ENCODE measurements at places on chromosomes 7 and 10.

DNA sequence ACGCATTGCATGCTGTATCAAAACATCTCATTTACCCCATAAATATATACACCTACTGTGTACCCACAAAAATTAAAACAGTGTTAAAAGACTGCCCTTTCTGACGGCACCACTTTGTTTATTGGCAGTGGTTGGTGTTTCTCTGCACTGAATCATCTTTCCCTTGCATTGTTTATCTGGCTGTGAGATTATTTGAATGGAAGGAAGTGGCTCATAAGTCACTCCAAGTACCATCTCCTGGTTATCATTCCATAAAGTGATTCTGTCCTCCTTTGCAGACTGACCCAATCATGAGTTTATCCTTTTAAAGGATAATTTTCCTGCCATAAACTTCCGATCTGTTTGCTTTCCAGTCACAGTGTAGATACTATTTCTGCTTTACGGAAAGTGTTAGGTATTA is 183.8 kb downstream of the CAMK1D start:
- DNase-seq = no peak

GRCh38 chr10:124065382-124066125 is 27.8 kb downstream of the CHST15 start:
- DNase-seq = no peak

DNA sequence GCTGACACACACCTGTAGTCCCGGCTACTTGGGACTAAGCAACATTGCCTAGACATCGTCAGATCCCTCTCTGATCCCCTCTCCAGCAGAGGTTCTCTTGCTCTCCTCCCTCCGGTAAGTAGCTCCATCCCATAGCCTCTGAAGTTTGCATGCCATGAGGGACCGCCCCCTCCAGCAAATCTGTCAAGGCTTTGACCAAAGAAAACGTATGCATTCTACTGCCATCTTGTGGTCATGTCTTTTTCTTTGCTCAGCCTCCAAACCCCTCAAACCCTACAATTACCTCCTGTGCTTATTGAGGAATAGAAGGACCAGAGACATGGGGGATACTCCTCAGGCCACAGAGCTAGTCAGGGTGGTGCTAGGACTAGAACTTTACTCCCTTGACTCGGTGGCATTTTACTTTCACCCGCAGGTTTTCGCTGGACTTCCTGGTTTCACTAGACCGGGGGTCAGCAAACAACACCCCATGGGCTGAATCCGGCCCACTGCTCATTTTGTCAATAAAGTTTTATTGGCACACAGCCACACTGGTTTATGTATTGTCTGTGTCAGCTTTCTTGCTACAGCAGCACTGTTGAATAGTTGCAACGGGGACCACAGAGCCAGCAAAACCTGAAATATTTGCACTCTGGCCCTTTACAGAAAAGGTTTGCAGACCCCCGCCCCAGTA is 202.6 kb upstream of the FOXK1 start:
- DNase-seq = no peak

DNA sequence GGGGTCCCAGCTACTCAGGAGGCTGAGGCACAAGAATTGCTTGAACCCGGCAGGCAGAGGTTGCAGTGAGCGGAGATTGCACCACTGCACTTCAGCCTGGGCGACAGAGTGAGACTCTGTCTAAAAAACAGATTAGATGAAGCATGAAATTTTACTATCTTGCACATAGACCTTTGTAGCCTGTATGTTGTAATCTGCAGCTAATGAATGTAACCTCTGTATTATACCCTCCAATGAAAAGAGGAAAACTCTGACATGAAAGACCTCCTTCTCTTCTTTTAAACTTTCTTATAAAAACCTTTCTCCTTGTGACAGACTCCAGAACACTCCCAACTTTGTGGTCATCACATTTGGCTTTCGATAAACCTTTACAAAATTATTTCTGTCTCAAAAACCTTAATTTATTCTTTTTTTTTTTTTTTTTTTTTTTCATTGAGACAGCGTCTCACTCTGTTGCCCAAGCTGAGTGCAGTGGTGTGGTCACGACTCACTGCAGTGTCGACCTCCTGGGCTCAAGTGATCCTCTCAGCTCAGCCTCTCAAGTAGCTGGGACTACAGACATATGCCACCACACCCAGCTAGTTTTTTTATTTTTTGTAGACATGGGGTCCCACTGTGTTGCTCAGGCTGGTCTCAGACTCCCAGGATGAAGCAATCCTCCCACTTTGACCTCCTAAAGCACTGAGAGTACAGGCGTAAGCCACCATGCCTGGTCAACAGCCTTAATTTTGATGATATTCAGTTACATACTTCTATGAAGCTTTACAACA is 97.4 kb downstream of the SVOPL start:
- no peak for DNase-seq

DNA sequence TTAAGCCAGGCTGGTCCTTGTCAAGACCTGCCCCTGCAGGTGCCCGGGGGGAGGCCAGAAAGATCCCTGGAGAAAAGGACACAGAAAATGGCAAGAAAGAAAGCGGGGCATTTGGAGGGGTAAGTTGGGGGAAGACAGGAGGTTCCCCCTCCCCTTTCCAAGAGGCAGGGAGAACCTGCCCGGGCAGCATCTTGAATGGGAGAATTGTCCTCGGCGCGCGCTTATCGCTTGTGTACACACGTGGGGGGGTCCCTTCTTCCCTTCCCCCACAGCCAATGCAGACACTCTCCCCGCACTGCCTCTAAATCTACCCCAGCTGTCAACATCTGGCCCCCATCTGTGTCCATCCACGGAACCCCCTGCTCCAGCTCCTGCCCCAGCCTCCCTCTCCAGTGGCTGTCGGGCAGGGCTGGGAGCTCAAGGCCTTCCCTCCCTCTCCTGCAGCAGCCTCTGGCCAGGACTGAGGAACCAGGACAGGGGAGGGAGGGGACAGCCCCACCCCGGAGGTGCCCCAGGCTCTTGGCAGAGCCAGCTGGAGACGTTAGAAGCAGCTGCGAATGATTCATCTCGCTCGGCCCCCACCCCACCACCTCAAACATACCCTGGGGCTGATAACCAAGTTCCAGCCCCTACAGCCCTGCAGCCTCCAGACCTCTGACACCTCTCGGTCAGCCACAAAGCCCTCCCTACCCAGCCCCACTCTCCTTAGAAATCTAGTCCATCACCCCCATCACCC is 25.3 kb downstream of the EPHB4 start:
- DNase-seq = no peak

DNA sequence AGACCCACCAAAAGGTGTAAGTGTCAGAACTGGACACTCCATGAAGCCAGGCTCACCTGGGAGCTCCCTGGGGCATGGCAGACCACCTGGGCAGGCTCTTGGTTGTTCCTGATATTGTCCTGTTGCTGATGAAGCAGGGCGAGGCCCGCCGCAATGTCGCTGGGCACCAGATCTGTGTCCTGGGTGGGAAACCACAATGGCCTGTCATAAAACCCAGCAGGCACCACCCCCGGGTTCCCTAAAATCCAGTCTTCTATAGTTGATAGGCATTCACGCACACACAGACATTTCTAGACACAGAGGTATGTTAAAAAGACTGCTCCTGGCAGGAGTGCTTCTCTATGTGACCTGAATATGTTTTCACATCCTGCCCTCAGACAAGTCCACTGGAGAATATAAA is 15.0 kb downstream of the DAGLB start:
- no peak for DNase-seq

DNA sequence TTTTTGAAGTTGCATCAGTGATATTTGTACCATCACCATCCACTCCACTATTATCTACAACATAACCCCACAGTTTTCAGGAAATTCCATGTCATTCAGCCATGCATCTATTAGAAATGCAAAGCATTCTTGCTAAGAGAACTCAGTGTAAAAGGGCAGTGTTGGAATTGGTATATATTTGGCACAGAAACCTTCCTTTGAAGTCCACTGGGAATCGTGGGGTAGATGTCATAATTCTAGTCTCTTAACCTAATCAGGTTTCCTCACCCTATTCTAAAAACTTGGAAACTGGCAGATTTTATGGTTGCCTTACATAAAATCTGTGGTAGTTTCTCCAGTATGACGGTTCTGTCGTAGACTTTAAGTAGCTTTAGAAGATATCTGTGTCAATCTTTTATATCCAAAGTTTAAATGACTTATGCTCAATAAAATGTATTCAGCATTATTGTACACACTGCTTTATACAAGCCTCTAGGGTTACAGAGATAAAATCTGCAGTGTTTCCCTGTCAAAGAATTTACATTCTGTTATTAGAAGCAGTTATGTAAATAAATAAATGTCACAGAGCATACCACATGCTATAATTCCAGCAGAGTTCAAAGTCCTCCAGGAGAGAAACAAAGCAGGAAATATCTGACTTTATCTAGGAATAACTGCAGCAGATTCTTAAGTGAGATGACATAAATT is 704.4 kb upstream of the CELF2 start:
- no peak for DNase-seq

GRCh38 chr7:41037691-41038090 is 665.2 kb downstream of the INHBA start:
- no peak for DNase-seq

GRCh38 chr7:105674200-105674920 is 93.1 kb upstream of the EFCAB10 start:
- no peak for DNase-seq

- no peak for DNase-seq
Observed at GRCh38 chr10:122849900-122850605, 4.4 kb upstream of the CUZD1 start.

- no peak for DNase-seq
Observed at GRCh38 chr7:99190359-99191009, 17.4 kb downstream of the KPNA7 start.

GRCh38 chr7:132755538-132756483 is 179.5 kb upstream of the PLXNA4 start:
- no peak for DNase-seq

GRCh38 chr10:49605939-49606509 is 4.1 kb upstream of the SLC18A3 start:
- DNase-seq = no peak

- no peak for DNase-seq
Observed at GRCh38 chr10:34494012-34494411, 321.1 kb downstream of the PARD3 start.

DNA sequence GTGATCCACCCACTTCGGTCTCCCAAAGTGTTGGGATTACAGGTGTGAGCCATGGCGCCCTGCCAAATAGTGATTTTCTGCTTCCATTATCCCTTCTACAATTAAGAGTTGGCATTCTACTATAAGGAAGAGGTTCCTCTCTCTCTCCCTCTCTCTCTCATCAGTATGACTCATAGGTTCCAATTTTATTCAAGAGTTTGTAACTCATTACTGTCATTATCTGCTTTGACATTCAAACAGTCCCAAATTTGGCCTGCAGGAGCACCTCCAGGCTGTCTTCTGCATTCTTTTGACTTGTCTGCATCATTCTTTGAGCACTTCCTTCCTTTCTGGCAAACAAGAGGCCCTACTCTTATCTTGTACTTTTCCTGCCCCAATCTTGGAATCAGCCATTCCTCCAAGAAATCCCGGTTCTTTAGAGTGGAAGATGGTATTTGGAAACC is 33.2 kb upstream of the CALU start:
- DNase-seq = no peak

GRCh38 chr10:31381766-31382316 is 62.8 kb downstream of the ZEB1 start:
- DNase-seq = no peak

GRCh38 chr7:98591926-98592325 is 25.2 kb upstream of the NPTX2 start:
- no peak for DNase-seq

DNA sequence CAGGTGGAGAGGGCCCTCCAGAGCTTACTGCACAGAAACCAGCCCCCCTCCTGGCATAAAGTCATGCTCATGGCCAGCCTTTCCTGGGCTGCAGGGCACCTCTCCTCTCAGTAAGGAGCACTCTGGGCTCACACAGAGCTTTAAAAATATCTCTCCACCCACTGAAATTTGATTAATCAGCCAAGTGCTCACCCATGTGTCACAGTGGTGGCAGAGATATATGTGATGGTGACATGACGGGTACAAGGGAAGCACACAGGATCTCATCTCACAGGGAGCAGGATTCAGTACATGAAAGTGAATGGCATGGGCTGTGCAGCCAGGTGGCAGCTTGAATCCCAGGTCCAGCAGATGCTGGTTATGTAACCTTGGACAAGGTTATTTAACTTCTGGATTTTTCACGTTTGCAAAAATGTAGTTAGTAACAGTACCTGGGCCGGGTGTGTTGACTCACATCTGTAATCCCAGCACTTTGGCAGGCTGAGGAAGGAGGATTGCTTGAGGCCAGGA is 144.8 kb downstream of the CALN1 start:
- DNase-seq = no peak

- no peak for DNase-seq
Observed at GRCh38 chr7:18228686-18229085, 201.0 kb upstream of the PRPS1L1 start.

GRCh38 chr10:112332509-112333228 is 41.2 kb upstream of the ACSL5 start:
- no peak for DNase-seq

DNA sequence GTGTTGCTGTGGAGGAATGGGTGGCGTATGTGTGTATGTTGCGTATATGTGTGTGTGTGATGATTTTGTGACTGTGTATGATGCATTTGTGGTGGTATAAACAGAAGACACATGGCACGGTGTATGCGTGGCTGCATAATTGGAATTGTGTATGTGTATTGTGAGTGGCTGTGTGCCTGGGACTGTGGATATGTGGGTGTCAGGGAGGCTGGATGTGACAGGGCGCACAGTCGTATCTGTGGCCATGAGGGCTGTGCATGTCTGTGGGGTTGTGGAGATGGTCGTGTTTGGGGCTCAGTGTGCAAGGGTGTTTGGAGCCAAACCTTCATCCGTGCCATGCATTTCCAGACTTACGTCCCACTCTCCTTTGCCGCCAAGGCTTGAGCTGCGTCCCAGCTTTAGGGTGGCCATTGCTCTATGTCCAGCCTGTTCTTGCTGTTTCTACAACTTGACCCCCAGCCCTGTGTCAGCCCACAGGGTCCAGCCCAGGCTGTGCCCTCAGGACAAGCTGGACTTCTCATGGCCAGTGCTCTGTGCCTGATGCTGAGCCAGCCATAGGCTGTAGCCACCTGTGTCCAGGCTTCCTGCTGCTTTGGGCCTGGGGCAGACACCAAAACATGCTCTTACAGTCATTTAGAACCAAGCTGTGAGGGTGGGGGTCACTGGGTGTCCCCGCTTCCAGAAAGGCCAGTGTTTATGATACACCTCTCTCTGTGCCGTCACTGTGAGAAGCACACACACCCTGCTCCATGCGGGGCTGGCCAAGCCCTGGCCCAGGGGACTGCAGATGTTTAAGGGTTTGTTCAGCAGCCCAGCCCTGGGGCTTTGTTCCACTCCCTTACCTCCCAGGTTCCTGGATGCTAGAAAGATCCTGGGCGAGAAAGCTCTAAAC is 127.6 kb downstream of the NEURL1 start:
- no peak for DNase-seq

DNA sequence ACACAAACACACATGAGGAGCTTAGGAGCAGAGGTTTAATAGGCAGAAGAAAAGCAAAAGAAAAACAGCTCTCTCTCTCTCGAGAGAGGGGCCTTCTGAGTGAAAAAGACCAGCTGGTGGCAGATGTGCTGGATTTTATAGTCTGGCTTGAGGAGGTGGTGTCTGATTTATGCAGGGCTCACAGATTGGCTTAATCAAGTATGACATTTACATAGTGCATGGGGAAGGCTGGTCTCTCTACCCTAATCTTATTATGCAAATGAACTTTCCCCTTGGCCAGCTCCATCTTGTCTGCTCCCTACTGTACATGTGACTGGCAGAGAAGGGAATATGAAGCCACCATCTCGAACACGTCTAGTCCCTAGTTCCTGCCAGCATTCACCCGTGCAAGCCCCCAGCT is 219.5 kb upstream of the ZNF804B start:
- no peak for DNase-seq
